SK-MEL-5 (cell line): ENCODE measurements at places on chromosomes 3 and 15.

- DNase-seq, result no peak
Observed at GRCh38 chr3:40532252-40532651, 7.5 kb downstream of the ZNF621 start.

DNA sequence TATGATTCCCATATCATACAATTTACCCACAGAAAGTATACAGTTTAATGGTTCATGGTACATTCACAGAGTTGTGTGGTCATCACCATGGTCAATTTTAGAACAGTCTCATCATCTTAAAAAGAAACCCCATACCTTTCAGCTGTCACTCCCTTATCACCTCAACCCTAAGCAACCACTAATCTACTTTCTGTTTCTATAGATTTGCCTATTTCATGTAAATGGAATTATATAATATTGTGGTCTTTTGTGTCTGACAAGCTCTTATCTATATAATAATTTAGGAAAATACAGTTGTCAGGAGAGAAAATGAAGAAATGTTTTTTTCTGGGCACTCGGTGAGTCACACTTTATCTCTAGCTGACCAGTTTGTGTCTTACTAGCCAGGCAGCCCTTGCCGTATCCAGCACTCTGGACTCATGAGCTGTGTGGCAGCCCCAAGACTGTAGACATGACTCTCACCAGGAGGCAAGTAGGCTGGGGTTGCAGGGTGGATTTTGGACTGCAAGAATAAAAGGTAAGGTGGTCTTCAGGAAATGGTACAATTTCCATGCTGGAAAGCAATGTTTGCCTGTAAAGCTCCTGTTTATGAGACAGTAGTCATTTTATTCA is 234.6 kb downstream of the THRB start:
- no peak for DNase-seq

DNA sequence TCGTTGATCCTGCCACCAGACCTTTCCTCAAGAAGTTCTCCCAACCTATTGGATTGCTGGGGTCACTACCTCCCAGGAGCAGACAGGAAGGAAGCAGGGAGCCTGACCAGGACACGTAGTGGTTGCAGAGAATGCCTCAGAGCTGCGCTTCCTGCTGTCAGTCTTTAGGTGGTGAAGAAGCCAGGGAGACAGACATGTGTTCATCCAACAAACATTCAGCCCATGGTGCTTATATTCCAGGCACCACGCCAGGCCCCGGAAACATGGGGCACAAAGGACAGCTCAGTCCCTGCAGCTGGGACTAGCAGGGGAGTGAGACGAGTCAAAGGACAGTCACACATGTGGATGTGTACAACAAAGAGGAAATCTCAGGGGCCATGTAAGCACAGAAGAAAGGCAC is 26.0 kb upstream of the CORO2B start:
- DNase-seq, result no peak

DNA sequence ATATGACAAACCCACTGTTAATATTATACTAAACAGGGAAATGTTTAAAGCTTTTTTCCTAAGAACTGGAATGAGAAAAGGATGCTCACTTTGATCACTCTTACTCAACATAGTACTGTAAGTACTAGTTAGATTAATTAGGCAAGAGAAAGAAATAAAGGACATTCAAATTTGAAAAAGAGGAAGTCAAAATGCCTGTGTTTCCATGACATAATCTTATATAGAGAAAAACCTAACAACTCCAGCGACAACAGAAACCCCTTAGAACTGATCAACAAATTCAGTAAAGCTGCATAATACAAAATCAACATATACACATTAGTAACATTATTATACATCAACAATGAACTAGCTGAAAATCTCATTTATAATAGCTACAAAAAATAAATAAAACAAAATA is 200.6 kb upstream of the ROBO1 start:
- no peak for DNase-seq

- no peak for DNase-seq
Observed at GRCh38 chr15:77038312-77039216, 32.3 kb downstream of the TSPAN3 start.

DNA sequence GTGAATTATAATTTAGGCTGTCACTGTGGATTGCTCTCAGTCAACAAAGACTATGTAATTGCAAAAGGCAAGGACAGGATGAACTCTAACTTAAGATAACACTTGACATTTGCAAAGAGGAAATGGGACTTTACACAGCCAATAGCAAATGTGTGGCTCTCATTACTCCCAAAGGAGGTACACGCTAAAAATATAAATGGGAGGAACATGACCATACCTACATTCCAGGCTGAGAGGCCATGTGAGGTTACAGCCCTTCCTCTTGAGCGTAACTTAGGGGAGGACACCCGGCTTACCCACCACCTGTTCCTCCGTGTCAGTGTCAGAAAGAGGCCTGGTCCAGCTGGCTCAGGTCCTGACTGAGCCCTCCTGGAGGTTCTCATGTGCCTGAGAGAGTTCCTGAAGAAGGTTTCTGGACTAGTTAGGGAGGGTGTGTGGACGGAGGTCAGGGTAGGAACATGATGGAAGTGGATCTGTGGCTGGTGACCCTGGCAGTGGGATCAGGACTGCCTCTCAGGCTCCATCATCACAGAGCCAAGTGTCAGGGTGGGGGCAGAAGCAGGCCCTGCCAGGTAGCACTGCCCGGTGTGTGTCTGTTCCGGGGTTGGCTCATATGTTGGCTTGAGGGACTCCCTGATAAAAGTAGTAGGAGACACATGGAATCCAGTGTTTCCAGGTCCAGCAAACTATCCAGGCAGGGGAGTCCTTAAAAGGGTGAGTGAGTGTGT is 7.9 kb downstream of the POPDC2 start:
- DNase-seq, result no peak

- DNase-seq, result no peak
Observed at GRCh38 chr15:48394970-48395369, 63.7 kb downstream of the DUT start.

- no peak for DNase-seq
Observed at GRCh38 chr15:56454836-56455235, 10.1 kb downstream of the MNS1 start.
